Muscle of leg (tissue), 16 donors: ENCODE measurements at places on chromosomes 4 and X. TPM values are rescaled to one million over a fixed set of nuclear protein-coding genes. Genes with fewer than 3 reads are reported as not detected.

DNA sequence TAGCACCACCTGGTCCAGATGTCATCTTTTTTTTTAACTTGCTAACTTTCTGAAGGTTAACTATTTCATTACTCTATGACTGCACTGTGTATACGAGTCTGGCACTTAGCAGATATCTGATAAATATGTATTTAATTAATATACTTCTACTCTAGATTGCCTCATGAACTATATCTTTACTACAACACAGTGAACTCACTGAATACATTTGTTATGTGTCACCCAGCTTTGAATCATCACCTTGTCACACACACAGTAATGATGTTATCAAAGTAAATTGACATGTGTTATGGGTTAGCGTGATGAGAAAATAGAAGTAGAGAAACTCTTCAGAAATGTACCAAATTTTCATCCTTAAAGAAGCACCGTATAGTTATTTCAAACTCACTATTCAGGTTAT, 419.3 kb upstream of the ADGRL3 start:
- DNase-seq: no peak

- no peak for DNase-seq
Observed at GRCh38 chr4:111652236-111652635, 493.0 kb upstream of the FAM241A start.

GRCh38 chr4:85672116-85672515, 197.2 kb downstream of the ARHGAP24 start:
- peak; percentile 79 for DNase-seq

Gene UGT2B11
- 0.16 TPM for polyA plus RNA-seq

Gene USO1
- polyA plus RNA-seq: 175 TPM

Gene PKD2
- polyA plus RNA-seq: 22.4 TPM
